NCI-H345 (cell line): ENCODE measurements at places on chromosomes 5 and 9.
A peak's percentile ranks its signal among the peaks of the same experiment; 100 is the strongest.

GRCh38 chr9:24602693-24603352, 57.1 kb upstream of the IZUMO3 start:
- no peak for DNase-seq

DNA sequence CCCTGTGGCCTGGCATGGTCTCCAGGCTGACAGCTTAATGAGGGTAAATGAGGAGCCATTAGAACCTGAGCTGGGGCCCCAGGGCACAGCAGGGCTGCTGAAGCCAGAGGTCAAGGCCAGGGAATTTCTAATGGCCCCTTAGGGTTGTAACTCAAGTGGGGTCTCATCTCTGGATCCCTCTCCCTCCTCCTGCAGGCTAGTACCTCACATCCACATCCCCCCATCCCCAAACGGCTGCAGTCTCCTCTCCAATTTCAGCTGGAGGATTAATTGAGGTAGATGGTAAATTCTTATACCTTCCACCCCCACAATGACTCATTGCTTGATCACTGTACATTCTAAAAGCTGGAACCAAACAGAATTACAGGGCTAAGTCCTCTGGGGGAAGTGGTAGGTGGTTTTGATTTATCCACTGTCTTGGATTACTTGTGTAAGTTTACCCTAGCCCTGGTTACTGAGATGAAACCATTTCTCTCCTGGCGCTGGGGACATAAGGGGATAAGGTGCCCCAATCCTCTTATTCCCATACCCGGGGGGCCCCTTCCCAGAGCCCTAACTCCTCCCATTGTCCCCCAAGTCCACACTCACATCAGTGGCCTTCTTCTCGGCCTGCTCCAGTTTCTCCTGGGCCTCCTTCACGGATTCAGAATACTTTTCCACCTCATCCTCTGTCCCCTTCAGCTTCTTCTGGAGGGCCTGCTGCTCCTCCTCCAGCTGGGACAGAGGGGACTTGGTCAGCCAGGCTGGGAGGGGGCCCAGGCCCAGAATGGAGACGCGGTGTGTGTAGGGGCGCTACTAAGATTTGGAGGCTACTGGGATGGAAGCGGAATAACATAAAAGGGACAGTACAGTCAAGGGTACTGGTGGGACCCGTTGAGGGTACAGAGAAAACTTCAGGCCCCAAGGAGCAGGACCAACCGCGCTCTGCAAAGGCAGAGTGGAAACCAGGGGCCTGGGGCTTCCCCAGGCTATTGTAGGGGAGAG, 875 bp downstream of the TPM2 start:
- no peak for DNase-seq

DNA sequence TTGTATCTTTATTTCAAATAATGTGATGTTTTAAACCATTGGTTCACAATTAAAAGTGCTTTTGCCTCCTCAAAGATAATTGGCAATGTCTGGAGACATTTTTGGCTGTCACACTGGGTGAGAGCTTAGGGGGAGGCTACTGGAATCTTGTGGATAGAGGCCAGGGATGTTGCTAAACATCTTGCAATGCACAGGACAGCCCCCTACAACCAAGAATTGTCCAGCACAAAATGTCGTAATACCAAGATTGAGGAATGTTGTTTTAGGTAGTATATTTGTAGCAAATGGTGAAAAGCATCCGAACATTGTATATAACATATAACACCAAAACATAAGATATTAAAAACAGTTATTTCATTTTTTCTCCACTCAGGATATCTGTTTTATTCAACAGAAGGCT, 99.8 kb downstream of the SLC44A1 start:
- no peak for DNase-seq

GRCh38 chr5:167771571-167771970, 519.9 kb upstream of the WWC1 start:
- no peak for DNase-seq

- peak; percentile 62 for DNase-seq
Measured at GRCh38 chr5:123035360-123035917, 1.1 kb downstream of the PPIC start.

DNA sequence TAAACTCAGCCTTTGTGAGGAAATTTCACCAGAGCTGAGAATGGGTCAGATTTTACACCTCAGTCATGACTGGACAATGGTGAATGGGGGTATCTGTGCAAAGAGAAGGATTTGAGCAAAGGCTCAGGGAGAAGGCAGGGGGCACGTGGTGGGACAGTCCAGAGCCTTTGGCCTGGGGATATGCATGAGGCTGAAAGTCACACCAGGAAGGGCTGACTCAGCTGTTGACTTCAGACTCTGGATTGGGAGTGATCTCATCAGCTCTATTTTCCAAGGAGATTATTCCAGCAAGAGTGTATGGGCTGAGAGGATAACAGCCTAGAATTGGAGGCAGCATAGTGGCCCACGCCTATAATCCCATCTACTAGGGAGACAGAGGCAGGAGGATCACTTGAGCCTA, 53.6 kb downstream of the SAXO1 start:
- no peak for DNase-seq

- DNase-seq = no peak
Measured at GRCh38 chr5:66880401-66880800, 284.2 kb downstream of the MAST4 start.

DNA sequence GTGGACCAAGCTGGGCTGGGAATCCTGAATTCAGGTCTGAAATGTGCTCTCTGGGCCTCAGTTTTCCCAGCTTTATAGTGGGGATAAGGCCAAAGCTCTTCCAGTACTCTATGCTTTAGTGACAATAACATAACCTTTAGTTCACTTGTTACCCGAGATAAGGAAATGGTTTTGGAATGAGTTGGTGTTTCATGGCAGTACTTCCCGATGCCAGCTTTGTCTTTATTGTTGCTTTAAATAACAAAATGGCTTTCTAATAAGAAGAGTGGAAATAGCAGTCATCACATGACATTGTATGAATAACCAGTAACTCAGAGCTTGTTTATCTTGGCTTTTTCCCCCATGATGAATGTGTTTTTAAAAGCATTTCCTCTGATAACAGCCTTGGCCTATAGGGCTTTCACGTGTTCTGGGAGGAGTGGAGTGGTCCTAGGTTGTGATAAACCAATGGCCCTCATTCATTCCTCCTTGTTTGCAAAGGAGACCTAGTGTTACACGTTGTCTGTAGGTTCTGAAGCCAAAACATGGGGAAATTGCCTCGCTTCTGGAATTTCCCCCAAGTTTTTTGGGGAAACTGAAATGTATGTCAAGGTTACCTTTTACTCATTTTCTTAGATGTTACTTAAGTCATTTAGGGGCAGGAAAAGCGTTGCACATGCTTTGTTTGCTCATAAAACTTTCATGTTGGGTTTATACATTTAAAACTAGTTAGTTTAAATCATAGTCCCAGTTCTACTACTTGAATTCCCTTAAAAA, 53.7 kb downstream of the ZNF618 start:
- no peak for DNase-seq
